Nephron progenitor cell (in vitro differentiated cells): ENCODE measurements at places on chromosomes 6 and 20.

GRCh38 chr6:2911171-2911570 lies 8.1 kb upstream of the SERPINB9 start:
- peaks cover 10% of the 10 kb centered on the region for H3K27me3 ChIP-seq
- H3K4me3 ChIP-seq: no peak overlapping the region
- no peaks in the 10 kb centered on the region for H3K36me3 ChIP-seq
- H3K4me1 ChIP-seq: peaks cover 49% of the 10 kb centered on the region
- DNase-seq: no peak
- no peak overlapping the region for H3K27ac ChIP-seq

DNA sequence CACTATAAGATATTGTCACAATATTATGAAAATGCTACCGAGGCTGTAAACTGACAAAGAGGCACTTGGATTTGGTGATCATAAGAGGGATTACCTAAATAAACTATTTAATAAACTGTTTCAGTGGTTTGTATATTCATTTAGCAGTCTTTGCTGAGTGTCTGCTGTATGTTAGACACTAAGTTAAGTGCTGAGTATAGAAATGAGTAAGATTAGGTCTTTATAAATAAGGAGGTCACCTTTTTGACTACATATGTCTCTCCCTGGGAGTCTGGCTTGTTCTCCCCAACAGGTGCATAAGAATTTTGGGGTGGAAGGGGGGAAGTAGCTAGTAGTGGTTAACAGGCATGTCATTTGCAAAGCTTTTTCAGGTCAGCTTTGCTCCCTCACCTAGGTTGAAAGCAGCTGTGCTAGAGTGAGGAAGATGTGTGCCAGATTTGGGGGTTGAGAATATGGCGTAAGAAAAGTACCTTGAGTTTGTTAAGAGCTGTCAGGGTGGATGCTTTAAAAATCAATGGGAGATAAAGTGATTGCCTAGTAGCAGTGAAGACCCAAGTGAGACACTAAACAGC lies 246.3 kb downstream of the ZFAND3 start:
- no peak for DNase-seq
- no peak overlapping the region for H3K27ac ChIP-seq
- peaks cover 6% of the 10 kb centered on the region for H3K4me1 ChIP-seq
- peaks cover 30% of the 10 kb centered on the region for H3K36me3 ChIP-seq

GRCh38 chr6:138818496-138819194 lies 22.8 kb downstream of the ECT2L start:
- peaks cover 43% of the 10 kb centered on the region for H3K4me1 ChIP-seq
- peak overlapping the region; percentile 9 for H3K27ac ChIP-seq
- peaks cover 3% of the 10 kb centered on the region for H3K27me3 ChIP-seq

- H3K27me3 ChIP-seq: peaks cover 3% of the 10 kb centered on the region
- no peak overlapping the region for H3K27ac ChIP-seq
- no peak for DNase-seq
These were observed 21.0 kb downstream of the JPH2 start for GRCh38 chr20:44166008-44166407.

DNA sequence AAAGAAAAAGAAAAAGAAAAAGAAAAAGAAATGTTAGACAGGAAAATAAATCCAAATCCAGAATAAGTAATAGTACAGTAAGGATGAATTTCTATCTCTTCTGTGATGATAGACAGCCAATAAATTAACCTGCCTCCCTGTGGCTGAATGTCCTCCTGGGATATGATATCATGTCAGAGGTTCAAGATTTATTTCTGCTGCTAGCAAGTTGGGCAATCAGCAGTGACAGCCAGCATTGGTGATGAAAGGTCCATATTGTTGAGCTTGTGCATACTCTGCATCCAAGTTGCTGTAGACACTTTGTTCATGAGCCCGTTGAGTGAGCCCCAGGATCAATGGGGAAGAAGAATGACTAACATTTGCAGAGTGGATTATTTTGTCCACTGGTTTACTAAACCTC lies 44.9 kb upstream of the CEP85L start:
- H3K4me1 ChIP-seq: no peaks in the 10 kb centered on the region
- H3K4me3 ChIP-seq: no peak overlapping the region
- no peak overlapping the region for H3K27ac ChIP-seq

GRCh38 chr20:47160240-47160639 lies 196.3 kb downstream of the ZMYND8 start:
- H3K36me3 ChIP-seq: peaks cover 7% of the 10 kb centered on the region
- DNase-seq: no peak
- H3K27me3 ChIP-seq: peaks cover 6% of the 10 kb centered on the region
- no peak overlapping the region for H3K4me3 ChIP-seq
- H3K4me1 ChIP-seq: peaks cover 34% of the 10 kb centered on the region

GRCh38 chr6:129725341-129725740 lies 15.4 kb upstream of the ARHGAP18 start:
- no peak overlapping the region for H3K4me3 ChIP-seq
- H3K27ac ChIP-seq: no peak overlapping the region
- no peaks in the 10 kb centered on the region for H3K4me1 ChIP-seq
- H3K27me3 ChIP-seq: no peaks in the 10 kb centered on the region

GRCh38 chr6:39214846-39215639 lies 14.2 kb downstream of the KCNK5 start:
- H3K4me3 ChIP-seq: no peak overlapping the region
- H3K27ac ChIP-seq: peak overlapping the region; percentile 36
- H3K36me3 ChIP-seq: peaks cover 33% of the 10 kb centered on the region

GRCh38 chr6:53983301-53983700 lies 127.9 kb upstream of the MLIP start:
- H3K4me1 ChIP-seq: peaks cover 19% of the 10 kb centered on the region
- H3K27me3 ChIP-seq: peaks cover 4% of the 10 kb centered on the region
- no peak overlapping the region for H3K27ac ChIP-seq
- H3K4me3 ChIP-seq: no peak overlapping the region
- H3K36me3 ChIP-seq: no peaks in the 10 kb centered on the region

GRCh38 chr6:106126482-106126881 lies 40.3 kb downstream of the PRDM1 start:
- no peak overlapping the region for H3K27ac ChIP-seq
- H3K36me3 ChIP-seq: no peaks in the 10 kb centered on the region
- H3K27me3 ChIP-seq: peaks cover 7% of the 10 kb centered on the region
- no peak overlapping the region for H3K4me3 ChIP-seq
